Stimulated activated naive CD8-positive, alpha-beta T cell treated with anti-CD3 and anti-CD28 coated beads, Interleukin-15, amount 100 ng/mL, for 72 hours (primary cell): ENCODE measurements at places on chromosomes 5 and 9.

- DNase-seq, result no peak
Observed at GRCh38 chr5:2685651-2686272, 65.7 kb downstream of the IRX2 start.

DNA sequence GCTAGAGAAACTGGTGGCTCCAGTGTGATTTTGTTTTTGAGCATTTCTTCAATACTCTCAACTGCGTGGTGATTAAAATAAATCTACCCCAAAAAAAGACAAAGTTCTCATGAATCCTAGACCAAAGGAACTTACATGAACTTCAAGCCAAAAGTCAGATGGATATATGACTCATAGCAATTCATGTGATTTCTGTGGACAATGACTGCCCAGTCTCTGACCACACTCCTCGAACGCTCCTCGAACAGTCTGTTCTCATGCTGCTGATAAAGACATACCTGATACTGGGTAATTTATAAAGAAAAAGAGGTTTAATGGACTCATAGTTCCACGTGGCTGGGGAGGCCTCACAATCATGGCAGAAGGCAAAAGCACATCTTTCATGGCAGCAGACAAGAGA lies 46.4 kb upstream of the CEP78 start:
- DNase-seq, result no peak

- no peak for DNase-seq
Observed at GRCh38 chr5:155276231-155276630, 262.7 kb downstream of the KIF4B start.

DNA sequence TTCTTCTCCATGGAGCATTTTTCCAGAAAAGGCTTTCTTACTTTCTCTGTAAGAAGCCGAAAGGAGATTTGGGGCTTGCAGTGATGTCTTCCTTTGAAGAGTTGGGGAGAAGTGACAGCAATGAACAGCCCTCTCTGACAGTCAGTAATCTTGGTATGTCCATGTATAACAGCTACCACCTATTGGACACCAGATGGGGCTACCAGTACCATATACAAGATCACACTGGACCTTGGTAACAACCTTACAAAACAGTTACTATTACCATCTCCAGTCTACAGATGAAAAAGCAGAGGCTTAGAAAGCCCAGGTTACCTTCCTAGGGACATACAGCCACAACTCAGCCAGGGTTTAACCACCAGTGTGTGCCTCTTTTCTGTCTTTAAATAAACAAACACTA lies 272.7 kb upstream of the TRPC7 start:
- no peak for DNase-seq

- DNase-seq, result no peak
Observed at GRCh38 chr5:146409054-146409671, 38.0 kb upstream of the TCERG1 start.

- no peak for DNase-seq
Observed at GRCh38 chr5:149399775-149400174, 20.7 kb upstream of the IL17B start.

DNA sequence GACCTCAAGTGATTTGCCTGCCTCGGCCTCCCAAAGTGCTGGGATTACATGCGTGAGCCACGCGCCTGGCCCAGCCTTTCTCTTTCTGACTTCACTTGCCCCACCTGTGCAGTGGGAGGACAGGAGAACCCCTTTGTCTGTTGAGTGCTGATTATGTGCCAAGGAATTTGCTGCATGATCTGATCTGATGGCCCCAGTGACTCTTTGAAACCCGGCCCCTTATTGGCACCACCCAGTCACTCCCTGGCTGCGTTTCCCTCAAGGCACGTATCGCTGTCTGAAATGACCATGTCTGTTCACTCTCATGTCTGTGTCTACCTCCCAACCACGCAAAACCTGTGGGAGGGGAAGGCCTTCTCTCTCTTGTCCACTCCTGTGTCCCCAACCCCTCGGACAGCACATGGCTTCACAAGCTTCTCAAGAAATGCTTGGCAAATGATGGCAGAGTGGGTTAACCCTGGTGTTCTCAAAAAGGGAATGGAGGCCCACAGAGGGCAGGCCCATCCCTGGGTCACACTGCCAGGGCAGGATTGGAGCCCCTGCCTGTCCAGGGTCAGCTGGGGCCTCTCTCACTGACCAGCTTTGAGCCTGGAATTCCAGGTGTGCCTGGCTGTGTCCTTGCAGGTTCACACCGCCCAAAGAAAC lies 21.9 kb downstream of the NEK6 start:
- DNase-seq, result no peak

DNA sequence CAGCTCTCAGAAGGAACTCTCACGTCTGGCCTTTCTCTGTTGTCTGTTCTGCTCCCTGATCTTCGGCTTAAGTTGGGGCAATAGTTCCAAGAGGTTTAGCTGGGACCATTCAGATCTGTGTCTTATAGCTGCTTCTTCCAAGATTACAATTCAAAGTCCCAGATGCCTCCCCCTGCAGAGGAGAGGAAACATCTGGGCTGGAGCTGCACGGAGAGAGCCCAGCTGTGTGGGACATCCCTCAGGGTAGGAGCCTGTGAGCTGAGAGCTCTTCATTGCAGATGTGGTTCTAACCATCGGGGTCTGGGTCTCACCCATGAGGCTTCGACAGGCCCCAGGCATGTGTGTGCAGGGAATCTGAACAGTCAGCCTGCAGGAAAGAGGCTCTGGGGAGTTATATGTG lies 9.0 kb upstream of the PHF19 start:
- DNase-seq, result no peak

DNA sequence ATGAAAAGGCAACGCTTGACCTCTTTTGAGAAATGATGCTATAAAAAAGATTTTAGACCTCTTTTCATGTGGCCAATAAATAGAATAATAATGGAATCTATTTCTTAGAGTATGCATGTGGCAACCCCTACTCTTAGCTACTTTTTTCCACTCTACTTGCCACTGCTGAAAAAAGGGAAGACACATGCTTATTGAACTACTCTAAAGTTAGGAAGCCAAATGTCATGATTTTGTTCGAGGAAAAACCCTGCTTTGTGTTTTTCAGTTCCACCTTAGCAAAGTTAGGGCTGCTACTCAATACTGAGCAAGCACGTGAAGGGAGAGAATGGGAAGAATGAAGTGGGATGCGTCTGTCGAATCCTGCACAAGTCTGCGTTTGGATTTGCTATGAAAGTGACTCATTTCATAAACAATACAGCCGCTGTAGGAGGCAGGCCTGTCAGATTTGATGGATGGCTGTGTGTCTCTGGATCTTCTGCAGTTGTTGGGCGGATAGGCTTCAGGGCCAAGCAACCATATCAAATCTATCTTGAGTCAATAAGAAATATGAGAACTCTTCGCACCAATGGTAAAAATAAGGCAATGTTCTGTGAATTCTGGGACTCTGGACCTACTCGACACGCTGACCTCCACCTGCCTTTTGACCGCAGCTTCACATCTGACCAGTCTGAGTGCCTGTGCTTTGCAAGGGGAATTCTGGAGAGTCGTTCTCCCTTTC lies 333.6 kb downstream of the PIK3R1 start:
- DNase-seq, result no peak

DNA sequence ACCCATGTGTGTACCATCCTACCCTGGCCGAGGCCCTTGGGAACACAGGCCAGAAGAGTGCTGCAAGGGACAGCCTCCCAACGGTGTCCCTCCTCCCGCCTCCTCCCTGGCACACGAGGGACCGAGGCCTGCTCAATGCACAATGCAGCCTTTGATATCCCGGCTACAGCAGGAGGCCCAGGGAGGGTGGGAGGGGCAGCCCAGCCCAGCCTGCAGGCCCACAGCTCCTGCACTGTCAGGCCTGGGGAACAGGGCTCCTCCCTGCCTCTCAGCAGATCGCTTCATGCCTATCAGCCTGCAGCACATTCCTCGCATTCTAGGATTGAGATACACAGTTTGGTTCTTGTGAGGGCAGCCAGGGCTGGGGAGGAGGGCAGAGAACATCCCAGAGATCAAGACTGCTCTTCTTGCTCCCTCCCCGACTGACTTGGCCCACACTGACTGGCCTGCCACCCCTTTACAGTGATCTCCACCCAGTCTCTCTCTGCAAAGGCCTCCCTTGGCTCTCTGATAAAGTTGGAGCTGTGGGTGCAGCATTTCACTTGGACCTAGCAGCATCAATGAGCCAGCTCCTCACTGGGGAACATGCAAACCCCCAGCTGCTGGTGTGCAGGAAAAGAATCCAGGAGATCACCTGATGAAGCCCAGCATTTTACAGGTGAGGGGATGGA lies at the start of gene SH3TC2:
SH3TC2 (minus strand) TSS at position 46 of the 671 bp plus-strand sequence; CDS start at position 6, 40 bp downstream.
- no peak for DNase-seq

- DNase-seq, result no peak
Observed at GRCh38 chr5:125026867-125027731, 280.7 kb upstream of the ZNF608 start.

GRCh38 chr5:133227082-133227481 lies 175.3 kb downstream of the HSPA4 start:
- DNase-seq, result no peak

- DNase-seq, result no peak
Observed at GRCh38 chr5:53777864-53778618, 217.6 kb downstream of the NDUFS4 start.

DNA sequence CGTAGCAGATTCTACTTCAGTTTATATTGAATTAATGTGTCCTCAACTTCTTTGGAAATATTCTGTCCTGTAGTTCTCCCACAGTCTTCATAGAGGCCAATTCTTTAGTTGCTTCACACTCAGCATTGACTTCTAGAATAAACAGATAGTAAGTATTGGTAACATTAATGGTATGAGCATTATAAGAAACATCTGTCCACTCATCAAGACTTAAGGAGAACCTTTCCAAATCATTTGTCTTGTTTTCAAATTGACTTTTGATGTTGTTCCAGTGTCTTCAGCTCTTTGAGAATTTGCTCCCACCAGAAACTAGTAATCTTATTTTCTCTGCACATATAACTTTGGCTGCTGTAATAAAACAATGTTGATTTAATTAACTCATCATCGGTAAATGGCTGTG lies 18.3 kb downstream of the RANBP17 start:
- no peak for DNase-seq

DNA sequence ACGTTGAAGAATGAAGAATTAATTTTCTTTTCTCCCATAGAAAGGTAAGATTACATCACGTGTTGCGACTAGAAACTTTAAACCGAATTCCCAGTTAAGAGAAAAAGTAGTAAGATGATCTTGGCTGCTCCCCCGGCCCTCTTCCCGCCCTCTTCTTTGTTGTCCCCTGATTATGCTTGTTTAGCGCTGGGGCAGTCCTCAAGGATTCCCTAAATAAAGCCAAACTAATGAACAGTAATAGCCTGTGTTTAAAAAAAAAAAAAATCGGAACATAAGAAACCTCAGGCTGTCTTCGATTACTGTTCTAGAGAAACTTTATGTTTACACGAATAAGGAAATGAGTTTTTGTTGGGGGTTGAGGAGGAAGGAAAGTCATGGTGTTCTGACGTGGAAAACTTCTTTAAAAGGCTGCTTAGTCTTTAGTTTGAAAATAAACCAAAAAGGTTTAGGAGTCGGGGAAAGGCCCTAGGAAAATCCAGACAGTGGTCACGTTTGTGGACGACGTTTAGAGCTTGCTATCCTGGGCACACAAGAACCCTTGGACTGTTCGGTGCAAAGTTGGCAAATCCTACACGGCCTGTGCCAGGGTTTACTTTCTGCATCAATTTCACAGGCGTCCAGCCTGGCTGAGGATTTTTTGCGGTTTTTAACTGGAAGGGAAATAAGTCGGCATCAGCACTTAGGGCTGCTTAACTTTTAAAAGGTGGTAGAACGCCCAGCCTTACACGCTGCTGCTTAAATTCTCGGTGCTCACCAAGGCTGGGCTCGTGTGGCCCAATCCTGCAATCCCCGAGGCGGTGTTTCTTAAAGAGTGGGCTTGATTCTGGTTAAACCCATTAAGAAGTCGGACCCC lies 1.1 kb upstream of the MAT2B start:
- peak; percentile 21 for DNase-seq

DNA sequence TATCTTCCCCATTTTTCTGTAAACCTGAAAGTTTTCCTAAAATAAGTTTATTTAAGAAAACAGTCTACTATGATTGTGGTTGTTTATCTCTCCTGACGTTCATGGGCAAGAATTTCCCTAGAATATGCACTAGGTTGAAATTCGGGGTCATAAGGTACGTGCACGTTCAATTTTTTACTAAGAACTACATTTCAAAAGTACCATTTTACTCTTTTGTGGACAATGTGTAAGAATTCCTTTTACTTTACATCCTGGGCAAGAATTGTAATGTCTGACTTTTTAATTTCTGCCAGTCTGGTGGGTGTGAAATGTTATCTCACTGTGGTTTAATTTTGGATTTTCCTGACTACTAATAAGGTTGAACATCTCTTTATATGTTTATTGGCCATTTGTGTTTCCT lies 12.4 kb downstream of the IL5 start:
- DNase-seq, result no peak

DNA sequence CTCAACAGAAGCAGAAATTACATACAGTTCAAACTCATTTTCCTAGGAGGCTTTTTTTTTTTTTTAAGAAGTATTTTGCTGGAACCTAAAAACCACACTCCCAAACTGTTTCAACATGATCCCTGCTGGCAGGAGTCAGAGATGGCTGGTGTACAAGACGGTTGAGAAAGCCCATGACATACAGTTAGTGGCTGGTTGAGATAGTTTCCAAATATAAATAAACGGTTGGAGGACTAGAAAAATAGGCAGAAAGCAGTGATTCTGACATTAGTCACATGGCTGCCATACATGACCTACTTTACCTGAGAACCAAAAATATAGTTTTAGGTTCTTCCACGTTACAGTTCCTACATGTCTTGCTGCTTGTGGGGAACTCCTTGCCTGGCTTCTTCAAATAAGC lies 31.7 kb upstream of the BASP1 start:
- DNase-seq, result no peak

- no peak for DNase-seq
Observed at GRCh38 chr5:137635521-137635921, 100.4 kb downstream of the KLHL3 start.

GRCh38 chr5:124746916-124747790 lies 714 bp upstream of the ZNF608 start:
- DNase-seq, result no peak

GRCh38 chr5:134125039-134126015 lies 10.8 kb downstream of the TCF7 start:
- DNase-seq, result peak; percentile 58

GRCh38 chr5:119395080-119395836 lies 39.4 kb downstream of the TNFAIP8 start:
- no peak for DNase-seq

GRCh38 chr5:32263684-32264083 lies 49.1 kb downstream of the MTMR12 start:
- no peak for DNase-seq

- no peak for DNase-seq
Observed at GRCh38 chr9:120663380-120663779, 50.9 kb downstream of the MEGF9 start.

GRCh38 chr5:38420691-38421390 lies 135.6 kb downstream of the LIFR start:
- peak; percentile 14 for DNase-seq

GRCh38 chr9:72154468-72155285 lies 5.4 kb downstream of the GDA start:
- DNase-seq, result no peak

DNA sequence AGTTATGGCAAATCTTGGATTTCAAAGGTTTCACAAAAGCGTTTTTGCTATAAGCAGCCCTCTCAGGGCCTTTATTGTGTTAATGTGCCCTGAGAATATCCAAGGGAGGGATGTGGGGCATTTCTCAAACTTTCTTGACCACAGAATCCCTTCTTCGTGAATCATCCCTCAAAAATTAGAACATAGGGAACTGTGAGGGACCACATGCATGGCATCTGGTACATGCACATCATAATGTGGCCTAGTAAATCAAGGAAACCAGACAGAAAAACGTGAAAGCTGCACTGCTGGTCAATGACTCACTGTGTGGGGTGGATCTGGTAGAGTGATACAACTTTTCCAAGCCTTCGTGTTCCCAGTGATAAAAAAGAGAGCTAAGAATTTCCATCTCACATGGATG lies 22.4 kb downstream of the DDX31 start:
- no peak for DNase-seq
